ENCODE measurements at places on chromosomes 2 and 18.
A peak's percentile ranks its signal among the peaks of the same experiment; 100 is the strongest.

DNA sequence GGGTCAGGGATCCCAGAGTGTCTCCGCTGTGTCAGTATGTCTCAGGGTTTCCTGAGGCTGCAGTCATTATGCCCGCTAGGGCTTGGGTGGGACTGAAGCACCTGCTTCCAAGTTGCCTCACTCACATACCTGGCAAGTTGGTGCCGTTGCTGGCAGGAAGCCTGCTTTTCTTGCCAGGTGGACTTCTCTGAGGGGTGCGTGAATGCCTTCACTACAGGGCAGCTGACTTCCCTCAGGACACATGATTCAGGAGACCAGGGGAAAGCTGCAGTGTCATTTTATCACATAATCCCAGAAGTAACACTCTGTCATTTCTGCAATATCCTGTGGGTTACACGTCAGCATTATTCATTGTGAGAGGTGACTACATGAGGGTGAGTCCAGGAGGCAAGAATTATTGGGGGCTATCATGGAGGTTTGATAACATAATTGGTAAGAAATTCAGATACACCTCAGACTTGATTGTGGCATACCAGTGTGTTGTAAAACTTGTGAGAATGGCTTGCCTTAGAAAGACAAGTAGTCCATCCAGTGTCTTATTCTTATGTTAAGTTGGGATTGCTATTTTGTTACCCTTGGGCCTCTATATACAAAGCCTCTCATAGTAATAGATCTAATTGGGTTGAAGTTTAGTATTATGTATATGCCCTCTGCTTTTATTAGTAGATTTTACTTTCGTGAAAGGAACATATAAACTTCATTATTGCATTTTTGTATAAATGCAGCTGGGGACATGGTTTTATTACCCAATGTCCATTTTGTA is 44.1 kb downstream of the NEDD4L start:
- DNase-seq: no peak

- no peak for DNase-seq
These were observed 857 bp upstream of the INHBB start for GRCh38 chr2:120344976-120345581.

DNA sequence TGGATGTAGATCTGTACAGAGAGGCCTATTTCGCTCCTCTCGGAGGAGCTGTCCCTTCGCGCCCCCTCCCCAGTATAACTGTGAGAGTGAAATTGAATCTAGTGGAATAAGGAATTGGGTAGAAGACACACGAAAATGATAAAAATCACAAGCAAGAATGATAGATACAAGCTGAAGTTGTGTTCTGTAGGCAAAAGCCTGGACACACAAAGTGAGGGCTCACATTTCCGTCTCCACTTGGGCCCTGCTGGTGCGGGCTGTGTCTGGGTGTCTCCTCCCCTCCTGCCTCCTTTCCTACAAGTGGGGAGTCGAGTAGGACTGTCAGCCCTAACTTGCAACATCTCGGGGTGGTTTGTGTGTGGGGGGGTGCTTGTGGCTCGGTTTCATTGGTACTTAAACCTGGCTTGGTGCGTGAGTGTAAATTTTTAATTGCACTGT is 457 bp upstream of the SP9 start:
- DNase-seq: no peak

GRCh38 chr18:25873833-25874232 is 216.6 kb downstream of the SS18 start:
- DNase-seq: no peak

DNA sequence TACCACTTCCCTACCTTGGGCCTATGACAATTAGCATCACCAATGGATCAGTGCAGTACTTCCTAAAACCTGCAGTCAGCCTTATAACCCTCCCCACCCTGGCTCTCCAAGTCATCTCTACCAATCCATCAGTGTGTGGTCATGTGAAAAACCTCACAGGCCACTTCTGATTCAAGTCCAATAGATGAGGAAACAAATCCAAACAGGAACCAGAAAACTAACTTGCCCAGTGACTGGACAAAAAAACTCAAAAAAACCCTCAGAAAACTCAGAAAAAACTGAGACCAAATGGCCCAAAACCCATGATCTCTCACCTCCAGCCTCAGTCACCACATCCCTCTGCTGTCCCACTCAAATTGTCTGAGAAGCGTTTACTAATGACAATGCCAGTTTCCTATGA is 43.3 kb downstream of the TGFA start:
- DNase-seq: no peak

- DNase-seq: peak; percentile 69
These were observed 81.5 kb upstream of the LDLRAD4 start for GRCh38 chr18:13136904-13137669.

- no peak for DNase-seq
These were observed 8.5 kb downstream of the AGAP1 start for GRCh38 chr2:235502336-235502735.

DNA sequence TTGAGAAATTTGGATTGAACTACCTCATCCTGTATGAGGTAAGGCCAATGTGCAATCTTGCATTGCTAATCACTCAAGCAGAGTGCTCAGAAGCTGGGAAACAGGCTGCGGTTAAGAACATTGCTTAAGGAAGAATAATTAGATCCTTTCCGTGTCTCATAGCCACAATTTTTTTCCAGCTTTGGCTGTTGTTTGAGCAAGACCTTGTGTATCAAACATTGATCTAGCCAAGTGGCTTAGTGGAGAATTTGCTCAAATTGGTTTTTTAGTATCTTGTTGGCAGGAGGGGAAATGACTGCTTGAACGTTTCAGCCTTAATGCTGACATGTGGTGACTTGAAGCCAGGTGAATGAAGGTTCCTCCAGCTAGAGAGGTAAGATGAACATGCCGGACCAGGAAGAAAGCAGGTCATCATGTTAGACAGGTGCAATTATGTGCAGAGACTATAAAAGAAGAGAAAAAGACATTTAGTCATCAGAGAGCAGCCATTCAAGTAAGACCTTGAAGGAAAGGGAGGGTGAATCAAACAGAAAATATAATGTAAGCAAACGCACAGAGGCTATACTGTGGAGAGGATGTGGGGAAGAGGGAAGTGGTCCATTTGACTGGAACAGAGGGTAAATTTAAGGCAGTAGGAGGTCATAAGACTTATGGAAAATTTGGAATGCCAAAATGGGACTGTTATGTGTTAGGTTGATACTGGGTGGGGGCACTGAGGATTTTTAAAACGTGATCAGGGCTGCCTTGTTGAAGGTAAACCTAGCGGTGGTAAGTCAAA is 98.9 kb upstream of the CYP1B1 start:
- no peak for DNase-seq

DNA sequence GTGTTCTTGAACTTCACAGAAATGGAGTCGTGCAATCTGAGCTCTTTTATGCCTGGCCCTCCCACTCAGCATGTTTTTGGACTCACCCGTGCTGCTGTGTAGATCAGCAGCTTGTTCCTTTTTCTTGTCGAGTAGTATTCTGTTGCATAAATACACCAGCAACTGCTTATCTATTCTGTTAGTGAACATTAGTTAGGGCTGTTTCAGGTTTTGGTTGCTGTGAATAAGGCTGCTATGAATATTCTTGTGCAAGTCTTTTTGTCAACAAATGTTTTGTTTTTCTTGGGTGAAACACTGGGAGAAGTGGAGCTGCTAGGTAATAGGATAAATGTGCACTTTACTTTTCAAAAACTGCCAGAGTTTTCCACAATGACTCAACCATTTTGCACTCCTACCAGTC is 15.3 kb upstream of the CIDEA start:
- DNase-seq: no peak

DNA sequence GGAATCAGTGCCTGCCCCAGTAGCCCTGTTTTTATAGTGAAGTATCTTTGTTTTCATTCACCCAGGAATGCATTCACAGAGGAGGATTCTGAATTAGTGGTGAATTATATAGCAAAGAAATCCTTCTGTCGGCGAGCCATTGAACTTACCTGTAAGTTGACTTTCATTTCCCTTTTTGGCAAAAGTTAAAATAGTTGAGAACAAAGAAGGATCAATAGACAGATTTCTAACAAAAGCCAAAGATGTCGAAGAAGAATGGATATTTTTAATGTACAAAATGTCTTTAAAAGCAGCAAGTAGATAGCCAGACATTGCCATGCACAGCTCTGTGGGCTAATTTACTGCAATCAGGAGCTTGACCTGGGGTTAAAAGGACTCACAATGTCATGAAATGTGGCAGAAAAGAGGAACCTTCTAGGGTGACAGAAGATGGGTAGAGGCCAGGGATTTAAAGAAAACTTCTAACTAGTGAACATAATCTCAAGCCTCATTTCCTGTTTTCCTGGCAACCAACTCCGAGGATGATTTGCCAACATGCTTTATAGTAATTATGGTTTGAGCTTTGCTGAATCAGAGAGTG is 53.8 kb upstream of the TMEM87B start:
- DNase-seq: no peak

DNA sequence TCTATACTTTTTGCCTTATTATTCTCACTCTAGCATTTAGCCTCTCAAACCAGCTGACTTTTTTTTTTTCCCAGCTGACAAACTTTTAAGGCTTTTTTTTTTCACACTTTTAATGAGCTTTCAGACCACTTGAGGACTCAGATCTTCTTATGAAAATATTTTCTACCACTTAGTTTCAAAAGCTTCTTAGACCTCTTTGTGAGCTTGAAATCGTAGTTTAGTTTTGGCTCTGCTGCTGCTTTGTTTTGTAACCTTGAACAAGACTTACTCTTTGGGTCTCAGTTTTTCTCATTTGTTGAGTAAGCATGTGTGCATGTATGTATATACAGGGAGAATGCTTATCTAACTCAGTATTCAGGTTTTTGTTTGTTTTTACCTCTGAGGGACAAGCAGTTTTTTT is 3.5 kb downstream of the NBEAL1 start:
- DNase-seq: no peak

DNA sequence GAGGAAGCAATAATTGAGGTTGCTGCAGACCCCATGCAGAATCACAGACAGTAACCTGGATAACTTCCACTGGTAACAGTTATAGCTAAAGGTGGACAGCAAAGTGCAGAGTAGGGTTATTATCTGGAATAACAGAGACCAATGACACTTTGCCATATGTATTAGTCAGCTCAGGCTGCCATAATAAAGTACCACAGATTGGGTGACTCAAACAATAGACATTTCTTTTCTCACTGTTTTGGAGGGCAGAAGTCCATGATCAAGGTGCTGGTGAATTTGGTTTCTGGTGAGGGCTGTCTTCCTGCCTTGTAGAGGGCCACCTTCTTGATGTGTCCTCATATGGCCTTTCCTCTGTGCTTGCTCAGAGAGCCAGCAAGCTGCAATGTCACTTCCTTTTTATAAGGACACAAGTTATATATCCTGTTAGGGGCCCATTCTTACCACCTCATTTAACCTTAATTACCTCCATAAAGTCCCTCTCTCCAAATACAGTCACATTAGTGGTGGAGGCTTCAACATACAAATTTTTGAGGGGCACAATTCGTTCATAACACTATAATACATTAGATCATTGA is 191.0 kb upstream of the LRP1B start:
- no peak for DNase-seq

DNA sequence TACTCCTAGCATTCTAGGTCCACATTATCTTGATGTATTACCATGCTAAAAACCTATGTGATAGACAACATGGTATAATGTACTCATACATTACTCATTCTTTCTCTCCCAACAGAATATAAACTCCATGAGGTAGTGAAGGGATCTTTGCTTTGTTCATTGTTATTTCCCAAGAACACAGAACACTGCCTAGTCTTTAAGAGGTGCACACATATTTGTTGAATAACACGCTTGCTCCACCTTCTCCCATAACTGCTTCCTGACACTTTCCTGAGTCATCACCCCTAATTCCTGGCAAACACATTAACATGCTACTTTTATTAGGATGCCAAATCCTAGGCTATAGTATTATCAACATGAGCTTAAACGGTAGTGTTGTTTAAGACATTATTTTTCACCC is 41.3 kb downstream of the REV1 start:
- DNase-seq: no peak

GRCh38 chr18:37617623-37618022 is 52.0 kb upstream of the CELF4 start:
- no peak for DNase-seq

- no peak for DNase-seq
These were observed 313.3 kb upstream of the GULP1 start for GRCh38 chr2:187978356-187978755.

GRCh38 chr2:218755198-218755566 is 26.8 kb upstream of the CYP27A1 start:
- DNase-seq: no peak

DNA sequence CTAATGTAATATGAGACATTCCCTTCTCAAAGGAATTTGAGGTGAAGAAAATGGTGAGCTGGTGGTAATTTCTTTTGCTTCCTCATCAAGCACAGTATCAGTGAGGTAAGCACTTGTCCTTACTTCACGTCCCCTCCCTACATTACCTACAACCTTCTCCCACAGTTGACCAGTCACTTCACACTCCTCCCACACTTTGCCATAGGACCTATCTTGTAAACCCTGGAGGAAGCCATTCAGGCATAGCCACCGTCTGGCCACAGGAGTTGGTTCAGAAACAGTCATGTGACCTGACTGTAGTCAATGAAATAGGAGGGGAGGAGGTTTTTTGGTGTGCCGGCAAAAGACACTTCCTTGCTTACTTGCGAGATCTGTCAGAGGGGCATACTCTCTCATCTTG is 12.1 kb downstream of the ACOXL start:
- DNase-seq: no peak

- DNase-seq: no peak
These were observed 29.5 kb upstream of the STAT1 start for GRCh38 chr2:191043438-191043837.

- no peak for DNase-seq
These were observed 473 bp downstream of the ELMOD3 start for GRCh38 chr2:85355073-85355410.

GRCh38 chr2:106943468-106944200 is 57.7 kb upstream of the ST6GAL2 start:
- DNase-seq: no peak

GRCh38 chr2:233802132-233802815 is 24.1 kb downstream of the MROH2A start:
- peak; percentile 20 for DNase-seq

DNA sequence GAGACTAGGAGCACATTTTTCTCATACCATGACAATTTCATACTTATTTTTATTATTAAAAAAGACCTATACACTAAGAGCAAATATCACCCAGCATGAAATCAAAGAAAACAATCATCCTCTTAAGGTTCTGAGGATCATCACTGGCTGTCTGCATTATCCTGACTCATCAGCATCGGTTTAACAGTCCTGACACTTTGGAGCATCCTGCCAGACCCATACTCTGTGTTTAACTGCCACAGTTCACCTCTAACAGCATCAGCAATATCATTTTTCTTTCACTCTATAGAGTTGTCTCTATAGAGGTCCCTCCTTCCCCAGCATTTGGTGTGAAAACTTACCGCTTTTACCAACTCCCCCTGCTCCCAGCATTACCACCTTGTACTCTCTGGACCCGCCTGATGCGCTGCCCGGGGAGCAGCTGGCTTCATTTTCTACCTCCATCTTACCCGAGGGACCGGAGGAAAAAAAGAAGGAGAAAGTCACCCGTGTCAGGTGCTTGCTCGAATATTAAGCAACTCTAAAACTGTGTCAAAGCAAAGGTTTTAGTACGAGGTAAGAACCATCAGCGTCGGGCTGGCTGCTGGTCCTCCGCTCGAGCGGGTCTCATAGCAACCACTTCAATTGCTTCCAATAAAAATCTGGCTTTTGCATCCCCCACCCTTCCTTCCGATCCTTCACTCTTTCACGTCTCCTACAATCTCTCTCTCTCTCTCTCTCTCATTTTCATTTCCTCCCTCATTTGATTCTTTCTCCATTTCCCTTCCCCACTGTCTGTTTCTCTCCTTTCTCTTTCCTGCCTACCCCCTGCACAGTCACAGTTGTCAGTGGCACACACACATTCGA is at the start of gene RIT2:
Gene RIT2, minus strand, starts transcription at position 610 of the 846 bp plus-strand sequence.
- DNase-seq: no peak

GRCh38 chr2:47072018-47072691 is 83.0 kb downstream of the STPG4 start:
- no peak for DNase-seq

GRCh38 chr2:67165523-67165990 is 231.6 kb upstream of the ETAA1 start:
- no peak for DNase-seq

Data from Peyer's patch (tissue), 4 donors.